ENCODE measurements at places on chromosomes 7 and 10.

DNA sequence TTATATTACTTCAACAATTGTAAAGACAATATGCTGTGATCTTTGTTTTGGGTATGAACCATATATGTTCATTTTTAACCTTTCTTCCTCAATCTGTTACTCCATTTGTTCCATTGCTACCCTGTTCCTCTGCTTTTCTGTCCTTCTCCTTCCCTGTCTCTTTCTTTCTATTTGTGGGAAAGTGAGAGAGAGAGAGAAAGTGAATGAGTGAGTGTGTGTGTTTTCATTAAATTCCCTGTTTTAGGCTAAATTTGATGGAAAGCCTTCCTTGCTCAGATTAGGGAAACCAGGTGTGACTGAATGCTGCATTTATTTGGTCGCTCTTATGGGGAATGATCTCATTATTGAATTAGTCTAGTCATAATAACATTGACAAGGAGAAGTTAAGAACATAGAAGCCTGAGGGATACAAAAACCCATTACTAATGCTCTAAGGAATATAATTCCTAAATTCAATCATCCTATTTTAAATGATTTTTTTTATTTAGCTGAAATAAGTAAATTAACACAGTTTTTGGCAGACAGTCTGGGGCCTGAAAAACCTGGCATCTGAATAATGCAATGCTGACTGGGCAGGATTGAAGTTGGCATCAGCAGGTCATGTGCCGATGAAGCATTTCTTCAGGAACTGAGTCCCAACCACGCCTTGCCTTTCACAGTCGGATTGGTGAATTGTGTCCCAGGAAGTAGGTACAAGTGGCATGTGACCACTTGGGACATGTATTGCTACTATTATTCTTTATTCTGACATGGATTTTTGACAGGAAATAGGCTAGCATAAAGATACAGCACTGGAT lies 117.6 kb upstream of the LRGUK start:
- DNase-seq, result no peak

DNA sequence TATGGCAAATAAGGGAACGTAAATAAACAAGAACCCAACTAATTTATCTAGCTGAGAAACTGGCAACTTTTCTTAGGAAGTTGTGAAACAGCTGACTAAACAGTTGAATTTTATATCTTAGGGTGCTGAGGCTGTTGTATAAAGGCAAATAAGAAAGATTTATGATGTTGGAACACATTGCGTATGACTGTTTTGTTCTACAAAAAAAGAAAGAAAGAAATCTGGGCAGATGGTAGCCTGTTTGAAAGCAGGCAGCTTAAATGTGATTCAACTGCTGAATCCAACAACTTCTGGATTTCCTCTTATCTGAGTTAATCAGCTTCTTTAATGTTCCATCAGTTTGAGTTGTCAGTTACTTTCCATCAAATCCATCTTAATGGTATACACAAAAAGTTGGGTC lies 214.5 kb downstream of the SNX13 start:
- no peak for DNase-seq

GRCh38 chr7:148712678-148713329 lies 14.1 kb downstream of the CUL1 start:
- DNase-seq, result no peak

DNA sequence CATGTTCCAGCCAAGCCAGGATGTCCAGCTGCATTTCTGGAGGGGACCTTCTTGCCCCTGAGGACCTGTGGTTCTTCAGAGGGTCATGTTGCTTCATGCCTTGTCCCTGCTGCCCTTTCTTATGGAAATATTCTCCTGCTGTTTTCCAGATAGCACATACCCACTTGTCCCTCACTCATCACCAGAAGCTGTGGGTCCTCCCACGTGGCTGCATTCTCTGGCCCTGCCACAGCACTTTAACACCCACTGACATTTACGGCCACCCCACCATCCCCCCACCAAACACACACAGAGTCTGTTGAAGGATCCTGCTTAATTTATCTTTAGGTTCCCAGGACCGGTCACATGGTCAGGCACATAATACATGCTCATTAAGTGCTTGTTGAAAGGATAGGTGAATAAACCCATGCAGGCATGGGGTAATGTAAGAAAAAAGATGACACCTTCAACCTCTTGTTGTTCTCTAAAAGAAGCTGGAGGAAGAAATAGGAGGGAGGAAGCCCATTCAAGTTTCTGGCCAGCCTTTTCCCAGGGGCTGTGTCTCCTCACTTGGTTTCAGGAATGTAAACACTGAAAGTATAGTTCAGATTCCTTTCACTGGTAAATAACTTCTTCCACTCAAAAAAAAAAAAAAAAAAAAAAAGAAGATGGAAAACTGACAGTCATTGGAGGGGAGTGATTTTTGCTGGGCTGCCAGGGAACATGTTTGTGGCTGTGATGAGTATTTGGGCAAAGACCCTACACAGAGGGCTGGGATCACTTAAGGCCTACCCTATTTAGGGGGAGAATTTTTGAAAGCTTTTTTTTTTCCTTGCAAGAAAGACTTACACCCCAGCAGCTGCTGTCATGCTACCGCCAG lies 19.8 kb upstream of the BMPER start:
- no peak for DNase-seq

DNA sequence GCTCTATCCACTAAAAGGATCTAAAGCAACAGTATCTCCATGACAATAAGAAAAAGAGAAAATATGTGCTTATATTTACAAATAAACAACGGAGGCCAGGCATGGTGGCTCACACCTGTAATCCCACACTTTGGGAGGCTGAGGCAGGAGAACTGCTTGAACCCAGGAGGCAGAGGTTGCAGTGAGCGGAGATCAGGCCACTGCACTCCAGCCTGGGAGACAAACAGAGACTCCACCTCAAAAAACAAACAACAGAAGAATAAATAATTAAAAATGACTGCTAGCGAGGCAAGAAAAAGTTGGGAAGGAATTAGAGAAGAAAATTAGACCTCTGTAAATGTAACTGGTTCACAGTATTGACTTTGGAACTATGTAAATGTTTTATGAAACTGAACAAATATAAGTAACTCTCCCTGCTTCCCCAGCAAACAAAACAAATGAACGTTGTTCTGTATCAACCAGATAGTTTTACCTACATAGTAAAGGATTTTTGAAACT lies 17.1 kb downstream of the TRIM24 start:
- DNase-seq, result no peak

DNA sequence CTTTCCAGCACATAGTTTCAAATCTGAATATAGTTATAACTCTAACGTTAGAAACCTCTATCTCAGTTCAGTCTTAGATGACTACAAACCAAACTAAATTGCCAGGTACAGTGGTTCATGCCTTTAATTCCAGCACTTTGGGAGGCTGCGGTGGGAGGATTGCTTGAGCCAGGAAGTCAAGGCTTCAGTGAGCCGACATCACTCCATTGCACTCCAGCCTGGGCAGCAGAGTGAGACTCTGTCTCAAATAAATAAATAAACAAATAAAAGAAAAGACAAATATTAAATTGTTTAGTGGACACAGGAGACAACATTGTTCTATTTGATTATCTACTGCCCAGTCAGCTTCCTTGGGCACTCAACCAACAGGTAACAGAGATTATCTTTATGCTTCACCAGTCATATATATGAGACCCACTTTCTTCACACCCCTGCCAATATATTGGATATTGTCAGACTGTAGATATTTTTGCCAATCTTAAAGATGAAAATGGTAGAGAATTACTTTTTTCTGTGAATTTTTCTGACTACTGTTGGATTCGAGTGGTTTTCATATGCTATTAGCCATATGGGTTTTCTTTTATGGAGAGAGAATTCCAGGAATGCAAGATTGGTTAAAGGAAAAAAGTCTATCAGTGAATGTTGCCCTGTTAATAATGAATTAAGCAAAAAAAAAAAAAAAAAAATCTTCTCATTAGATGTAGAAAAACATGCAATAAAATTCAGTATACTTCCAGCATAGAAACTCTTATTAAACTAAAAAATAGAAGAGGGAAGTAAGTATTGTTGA lies 16.0 kb downstream of the HDAC9 start:
- DNase-seq, result no peak

GRCh38 chr10:35674843-35675242 lies 32.7 kb upstream of the FZD8 start:
- no peak for DNase-seq

DNA sequence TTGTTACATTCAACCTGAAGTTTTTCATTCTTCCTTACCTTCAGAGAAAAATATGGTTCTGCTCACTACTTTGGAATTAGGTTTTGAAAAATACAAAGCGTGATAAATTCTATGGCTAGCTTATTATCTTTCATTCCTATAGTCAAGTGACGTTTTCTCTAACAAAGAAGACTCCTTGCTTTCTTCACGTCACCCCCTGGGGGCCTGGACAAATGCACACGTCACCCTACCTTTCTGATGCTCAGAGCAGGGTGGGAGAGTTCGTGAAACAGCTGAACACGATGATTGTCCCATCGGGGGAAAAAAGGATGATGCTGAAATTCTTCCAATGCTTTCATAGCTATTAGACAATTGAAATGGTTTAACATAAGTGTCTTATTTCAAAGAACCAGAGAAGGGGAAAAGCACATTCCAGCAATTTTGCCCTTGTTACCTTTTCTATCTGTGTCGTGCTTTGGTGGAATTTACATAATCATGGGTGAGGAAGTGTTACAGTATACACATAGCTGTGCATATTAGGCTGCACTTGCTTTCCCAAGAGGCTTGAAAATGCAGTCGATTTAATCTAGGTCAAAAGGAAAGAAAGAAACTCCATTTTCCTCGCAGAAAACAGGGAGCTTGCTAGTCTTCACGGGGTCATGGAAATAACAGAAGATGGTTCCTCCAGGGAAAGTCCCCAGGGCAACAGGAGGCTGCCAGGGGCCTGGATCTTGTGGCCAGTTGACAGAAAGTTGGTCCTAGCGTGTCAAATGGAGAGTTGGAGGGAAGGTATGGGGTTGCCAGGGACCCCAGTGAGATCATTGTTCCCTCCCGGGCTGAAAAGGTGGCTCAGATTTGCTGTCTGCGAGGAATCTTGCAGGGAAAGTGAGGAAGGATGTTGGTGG lies 189.2 kb downstream of the CELF2 start:
- no peak for DNase-seq

- peak; percentile 24 for DNase-seq
Observed at GRCh38 chr10:12214763-12215218, 18.8 kb downstream of the CDC123 start.

DNA sequence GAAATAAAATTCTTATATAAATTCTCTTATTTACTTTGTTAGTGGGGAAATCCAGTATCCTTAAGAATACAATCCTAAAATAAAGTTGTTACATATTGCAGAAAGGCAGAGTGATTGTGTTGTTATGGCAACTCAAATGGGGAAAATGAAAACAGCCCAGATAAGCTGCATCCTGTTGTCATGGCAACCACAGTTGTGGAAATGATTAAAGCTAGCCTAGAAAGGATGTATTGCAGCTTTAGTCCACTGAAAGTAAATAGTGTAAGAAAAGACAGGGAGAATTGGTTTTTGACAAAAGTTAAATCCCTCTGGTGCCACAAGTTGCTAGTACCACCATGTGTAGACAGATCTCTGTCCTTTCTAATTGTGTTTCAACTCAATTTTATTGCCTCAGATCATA lies 43.2 kb downstream of the BTRC start:
- DNase-seq, result peak; percentile 9

- DNase-seq, result no peak
Observed at GRCh38 chr7:151411551-151411950, 1.7 kb upstream of the WDR86 start.

GRCh38 chr7:97390915-97391593 lies 273.6 kb downstream of the SDHAF3 start:
- no peak for DNase-seq

- DNase-seq, result no peak
Observed at GRCh38 chr7:157574120-157574825, 237.5 kb downstream of the DNAJB6 start.

GRCh38 chr7:145692237-145692950 lies 424.2 kb upstream of the CNTNAP2 start:
- no peak for DNase-seq

GRCh38 chr10:74500026-74500704 lies 326.2 kb upstream of the KAT6B start:
- DNase-seq, result no peak

DNA sequence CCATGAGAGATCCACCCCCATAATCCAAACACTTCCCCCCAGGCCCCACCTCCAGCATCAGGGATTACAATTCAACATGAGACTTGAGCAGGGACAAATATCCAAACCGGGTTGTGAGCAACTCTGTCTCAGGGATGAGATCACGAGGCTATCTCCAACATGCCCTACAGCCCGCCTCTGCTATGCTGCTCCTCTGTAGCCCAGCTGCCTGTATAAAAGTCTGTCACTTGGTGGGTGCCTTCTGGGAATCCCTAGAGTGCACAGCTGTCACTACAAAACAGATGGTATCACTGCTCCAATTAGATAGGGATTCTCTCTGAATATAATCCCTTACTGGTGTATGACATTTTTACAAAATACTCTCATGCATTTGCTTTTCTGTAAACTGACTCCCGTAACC lies 114.9 kb upstream of the NANOS1 start:
- DNase-seq, result no peak

DNA sequence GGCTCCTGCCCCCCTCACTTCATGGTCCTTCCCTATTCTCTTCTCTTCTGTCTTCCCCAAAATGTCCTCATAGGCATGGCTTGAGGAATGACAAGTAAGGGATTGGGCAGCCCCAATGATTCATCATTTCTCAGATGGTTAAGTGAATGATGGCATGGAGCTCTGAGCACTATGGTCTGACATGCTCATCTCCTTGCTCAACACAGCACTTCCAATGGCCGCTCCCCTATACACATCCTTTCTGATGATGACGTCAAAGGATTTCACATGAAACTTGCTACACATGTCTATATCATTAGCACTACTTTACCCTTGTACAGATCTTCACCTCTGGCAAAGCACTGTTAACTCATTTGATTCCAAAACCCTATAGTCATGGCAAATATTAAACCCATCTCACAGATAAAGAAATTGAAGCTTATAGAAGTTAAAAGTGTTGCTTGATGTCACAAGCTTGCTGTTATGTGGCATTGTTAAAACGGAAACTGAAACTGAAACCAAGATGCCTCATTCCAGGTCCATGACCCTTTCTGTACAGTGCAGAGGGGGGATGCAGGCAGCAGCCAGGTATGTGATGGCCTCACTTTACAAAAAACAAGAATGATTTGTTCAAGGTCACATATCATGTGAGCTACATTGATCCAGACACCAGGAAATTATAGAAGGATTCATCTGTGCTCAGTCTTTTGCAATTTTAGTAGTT lies 90.0 kb upstream of the PLXNA4 start:
- no peak for DNase-seq

DNA sequence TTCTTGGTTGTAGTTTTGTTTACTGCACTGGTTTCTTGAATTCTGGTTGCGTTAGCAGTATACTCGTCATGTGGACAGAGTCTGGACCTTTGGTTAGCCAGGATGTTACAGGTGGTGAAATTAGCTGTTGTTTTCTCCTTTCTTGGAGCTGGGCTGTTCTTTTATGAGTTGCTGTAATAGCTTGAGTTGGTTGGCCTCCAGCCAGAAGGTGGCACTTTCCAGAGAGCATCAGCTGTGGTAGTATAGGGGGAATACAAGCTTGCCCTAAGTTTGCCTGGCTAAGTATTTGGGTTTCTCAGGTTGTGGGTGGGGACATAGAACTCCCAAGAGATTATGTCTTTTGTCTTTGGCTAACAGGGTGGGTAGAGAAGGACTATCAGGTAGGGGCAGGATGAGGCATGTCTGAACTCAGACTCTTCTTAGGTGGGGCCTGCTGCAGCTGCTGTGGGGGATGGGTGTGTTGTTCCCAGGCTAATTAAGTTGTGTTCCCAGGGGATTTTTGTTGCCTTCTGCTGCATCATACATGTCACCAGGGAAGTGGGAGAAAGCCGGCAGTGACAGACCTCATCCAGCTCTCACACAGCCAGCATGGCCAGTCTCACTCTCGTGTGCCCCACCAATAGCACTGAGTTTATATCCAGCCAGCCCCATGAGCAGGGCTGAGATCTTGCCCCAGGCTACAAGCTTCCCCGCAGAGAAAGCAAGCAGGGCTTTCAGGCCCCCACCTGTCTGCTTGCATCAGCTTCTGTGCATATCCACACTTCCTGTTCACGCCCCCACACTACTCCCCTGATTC lies 246.7 kb upstream of the TPK1 start:
- no peak for DNase-seq

Measured in cerebellum (tissue), 4 donors.